ENCODE measurements at places on chromosomes 11 and 22. TPM values are rescaled to one million over a fixed set of nuclear protein-coding genes. Genes with fewer than 3 reads are reported as not detected.
A peak's percentile ranks its signal among the peaks of the same experiment; 100 is the strongest.

- no peak for DNase-seq
These were observed 2.8 kb upstream of the TRIM3 start for GRCh38 chr11:6476571-6476970.

DNA sequence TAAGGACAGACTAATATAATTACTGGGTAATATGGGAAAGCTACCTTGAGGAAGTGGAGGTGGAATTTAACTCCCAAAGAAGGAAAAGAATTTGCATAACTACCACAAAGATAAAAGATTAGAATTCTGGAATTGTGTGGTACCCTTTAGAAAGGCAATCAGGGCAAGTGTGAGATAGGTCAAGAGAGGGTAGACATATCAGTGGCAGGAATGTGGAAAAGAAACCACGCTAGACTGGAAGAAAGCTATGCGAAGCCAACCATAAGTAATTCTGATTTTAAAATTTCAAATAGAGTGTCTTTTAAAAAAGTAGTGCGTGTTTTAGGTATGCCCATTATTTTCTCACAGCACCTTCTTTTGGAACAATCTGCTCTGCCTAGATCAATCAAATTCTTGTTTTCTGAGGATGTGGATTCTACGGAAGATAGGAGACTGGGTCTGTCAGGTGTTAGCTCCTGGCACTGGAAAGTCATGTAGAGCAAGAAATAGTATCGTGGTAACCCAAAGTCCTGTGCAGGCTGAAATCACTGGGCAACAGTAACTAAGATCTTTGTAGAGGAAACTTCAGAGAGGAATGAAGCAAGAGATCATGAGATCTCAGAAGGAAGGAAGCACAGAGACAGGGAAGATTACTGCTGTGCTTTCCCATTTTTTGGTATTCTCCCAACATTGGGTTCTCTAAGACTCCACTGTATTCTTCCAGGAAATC lies 111.3 kb upstream of the MTMR2 start:
- DNase-seq, result no peak

DNA sequence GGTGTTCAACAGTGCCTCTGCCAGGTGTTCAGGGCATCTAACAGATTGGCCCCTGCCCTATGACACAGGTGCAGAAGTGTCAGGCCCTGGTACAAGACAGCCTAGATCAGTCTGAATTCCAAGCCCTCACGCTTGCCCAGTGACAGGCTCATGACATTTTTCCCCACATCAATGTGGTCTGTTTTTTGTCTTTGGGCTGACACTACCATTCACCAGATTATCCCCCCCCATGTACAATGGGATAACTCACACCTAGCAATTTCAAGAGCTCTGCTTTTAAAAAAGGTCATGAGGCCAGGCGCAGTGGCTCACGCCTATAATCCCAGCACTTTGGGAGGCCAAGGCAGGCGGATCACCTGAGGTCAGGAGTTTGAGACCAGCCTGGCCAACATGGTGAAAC lies 155.5 kb upstream of the PITPNB start:
- DNase-seq, result no peak

DNA sequence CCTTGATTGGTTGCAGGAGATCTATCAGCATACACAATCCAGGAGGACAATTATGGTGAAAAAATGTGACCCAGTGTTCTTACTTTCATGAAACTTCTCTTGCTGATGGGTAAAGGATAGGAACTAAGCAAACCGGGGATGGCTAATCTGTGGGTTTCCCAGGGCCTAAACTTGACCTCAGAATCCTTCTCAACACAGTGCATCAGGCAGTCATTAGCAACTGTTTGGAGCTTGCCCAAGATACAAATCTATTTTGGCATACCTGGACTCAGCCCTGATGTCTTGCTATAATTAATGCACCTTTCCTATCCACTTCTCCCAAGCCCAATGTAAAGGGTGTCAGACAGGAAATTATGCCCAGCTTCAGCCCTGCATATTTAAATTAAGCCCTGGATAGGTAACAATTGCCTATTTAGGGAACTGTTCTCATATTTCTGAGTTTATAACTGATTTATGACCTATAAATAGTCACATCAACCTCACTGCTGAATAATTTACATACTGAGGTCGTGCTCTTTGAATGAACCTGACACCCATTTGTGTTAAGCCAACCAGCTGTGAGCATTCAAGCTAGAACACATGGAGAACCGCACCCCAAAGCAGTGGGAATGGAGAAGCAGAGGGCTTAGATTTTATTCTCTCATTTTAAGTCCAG lies 9.2 kb upstream of the PHF21A start:
- no peak for DNase-seq

DNA sequence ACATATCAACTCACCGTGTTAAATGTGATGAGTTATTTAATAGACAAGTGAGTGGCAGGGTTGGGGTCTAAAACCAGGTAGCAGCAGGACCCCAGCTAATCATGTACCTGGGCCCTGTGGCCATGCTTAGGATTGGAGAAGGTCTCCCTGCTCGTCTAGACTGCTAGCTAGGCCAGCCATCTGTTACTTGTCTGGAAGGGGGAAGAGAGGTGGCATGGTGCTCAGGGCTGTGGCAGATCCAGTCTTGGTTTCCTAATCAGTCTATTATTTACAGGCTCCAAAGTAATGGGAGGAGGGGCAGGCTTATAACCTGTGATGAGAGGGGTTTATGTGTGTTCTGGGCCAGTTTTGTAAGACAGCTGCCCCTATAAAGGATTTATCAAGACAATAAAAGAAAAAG lies 105.9 kb downstream of the NTM start:
- no peak for DNase-seq

DNA sequence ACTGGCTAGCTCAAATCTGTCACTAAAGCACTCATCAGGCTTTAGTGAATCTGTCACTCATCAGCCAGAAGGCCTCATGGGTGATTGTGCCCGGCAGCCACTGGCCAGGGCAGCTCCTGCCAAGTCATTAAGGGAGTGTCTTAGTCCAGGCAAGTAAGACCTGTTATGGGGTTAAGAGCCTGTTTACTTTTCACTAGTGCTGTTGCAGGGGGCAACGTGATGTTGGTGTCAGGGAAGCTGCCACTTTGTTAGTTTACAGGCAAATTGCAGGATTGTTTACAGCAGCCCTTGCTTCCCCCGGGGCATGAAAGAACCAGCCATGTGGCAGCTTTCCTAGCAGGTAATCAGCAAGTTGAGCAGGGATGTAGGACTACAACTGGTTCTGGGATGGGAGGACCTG lies 155.6 kb upstream of the NCAM1 start:
- no peak for DNase-seq

GRCh38 chr11:68632802-68633201 lies 51.5 kb upstream of the GAL start:
- DNase-seq, result peak; percentile 66

DNA sequence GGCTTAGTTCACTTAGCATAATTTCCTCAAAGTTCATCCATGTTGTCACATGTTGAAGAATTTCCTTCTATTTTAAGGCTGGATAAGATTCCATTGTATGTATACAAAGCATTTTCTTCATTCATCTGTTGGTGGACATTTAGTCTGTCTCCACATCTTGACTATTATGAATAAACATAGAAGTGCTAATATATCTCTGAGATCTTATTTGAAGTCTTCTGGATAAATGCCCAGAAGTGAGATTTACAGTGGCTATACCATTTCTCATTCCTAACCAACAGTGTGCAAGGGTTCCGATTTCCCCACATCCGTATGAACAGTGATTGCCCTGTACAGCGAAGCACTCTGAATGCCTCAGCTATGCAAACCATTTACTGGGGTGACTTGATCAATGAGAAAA lies 6.6 kb upstream of the ZFTA start:
- no peak for DNase-seq

Gene C1QTNF5
- not detected for total RNA-seq

Gene AIFM3
- not detected for total RNA-seq

Gene GPR83
- not detected for total RNA-seq

Data from activated CD4-positive, alpha-beta memory T cell treated with anti-CD3 and anti-CD28 coated beads for 36 hours (primary cell).